ENCODE measurements at places on chromosomes 4 and X. TPM values are rescaled to one million over a fixed set of nuclear protein-coding genes. Genes with fewer than 3 reads are reported as not detected.

GRCh38 chr4:110139111-110139510 is 59.3 kb downstream of the ELOVL6 start:
- no peak for DNase-seq

DNA sequence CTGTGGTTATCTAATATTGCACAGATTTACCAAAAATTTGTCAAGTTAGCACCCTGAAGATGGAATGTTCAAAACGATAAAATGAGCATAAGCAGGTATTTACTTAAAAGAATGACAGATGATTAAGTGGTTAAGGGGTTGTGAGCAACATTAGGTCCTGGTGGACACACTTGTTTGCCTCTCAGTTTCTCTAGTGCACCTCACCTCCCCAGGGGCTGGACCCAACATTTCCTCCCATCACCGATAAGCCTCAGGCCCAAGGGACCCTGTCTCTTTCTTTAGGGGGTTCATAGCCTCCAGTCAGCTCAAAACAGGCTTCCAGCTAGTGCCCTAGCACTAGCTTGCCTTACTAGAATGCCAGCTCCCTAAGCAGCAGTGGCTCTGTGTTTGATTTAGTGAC is 88.0 kb downstream of the ATP11C start:
- no peak for DNase-seq

- DNase-seq = no peak
Measured at GRCh38 chrX:8879750-8880149, 78.6 kb upstream of the FAM9A start.

DNA sequence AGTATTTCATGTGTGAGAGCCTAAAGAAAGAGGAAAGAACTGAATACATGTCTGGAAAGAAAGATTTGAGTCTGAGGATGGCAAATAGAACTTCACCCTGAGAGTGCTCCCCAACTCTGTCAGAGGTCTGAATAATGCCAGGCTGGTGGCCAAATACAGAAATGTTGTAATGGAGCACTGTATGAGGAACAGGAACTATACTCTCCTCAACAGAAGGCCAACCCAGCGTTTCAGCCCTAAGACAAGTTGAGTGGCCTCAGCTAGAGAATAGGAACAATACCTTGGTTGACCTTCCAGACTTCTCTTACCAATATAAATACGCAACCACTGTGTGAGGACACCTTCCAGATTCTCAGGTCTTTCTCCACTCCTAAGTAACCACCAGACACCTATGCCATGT is 94.5 kb upstream of the STIM2 start:
- no peak for DNase-seq

Gene BRS3
- not detected for total RNA-seq

Gene CD40LG
- total RNA-seq = not detected

Gene FRMPD4
- not detected for total RNA-seq
